Stimulated activated CD8-positive, alpha-beta memory T cell treated with anti-CD3 and anti-CD28 coated beads, Interleukin-7, amount 100 ng/mL, for 48 hours (primary cell): ENCODE measurements at places on chromosomes 11 and 22.

GRCh38 chr22:43313244-43313889, 29.8 kb downstream of the SCUBE1 start:
- no peak for DNase-seq

- no peak for DNase-seq
Measured at GRCh38 chr11:94968334-94968958, 4.9 kb downstream of the CWC15 start.

DNA sequence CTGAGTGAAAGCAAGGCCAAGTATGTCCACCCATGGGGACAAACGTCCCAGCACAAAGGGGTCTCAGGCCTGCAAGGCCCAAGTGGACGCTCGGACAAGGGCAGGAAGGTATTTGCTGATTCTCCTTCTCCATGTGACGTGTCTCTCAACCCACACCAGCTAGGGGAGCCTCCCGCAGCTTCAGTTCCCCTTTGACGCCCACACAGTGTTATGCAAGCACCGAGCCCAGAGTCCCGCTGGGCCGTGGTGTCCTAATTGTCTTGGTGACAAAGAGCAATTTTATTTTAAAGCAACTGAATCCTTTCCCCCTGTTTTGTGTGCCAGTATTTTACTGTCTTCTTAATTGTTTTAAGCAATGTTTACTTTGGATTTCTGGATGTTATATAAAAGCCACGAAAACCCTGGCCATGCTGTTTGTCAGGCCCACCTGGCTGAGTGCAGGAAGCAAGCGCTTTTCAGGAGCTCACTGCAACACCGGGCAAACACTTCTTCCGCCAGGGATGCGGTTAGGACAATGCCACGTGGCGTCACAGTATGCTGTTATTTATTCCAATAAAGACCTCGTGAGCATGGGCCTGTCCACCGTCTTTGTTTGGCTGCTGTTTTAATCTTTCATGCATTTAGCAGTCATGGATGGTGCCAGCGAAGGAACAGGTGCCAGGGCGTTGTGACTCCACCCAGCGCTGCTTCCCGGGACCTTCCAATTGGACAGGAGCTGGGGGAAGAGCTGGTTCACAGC, 8.2 kb upstream of the PARVG start:
- no peak for DNase-seq

DNA sequence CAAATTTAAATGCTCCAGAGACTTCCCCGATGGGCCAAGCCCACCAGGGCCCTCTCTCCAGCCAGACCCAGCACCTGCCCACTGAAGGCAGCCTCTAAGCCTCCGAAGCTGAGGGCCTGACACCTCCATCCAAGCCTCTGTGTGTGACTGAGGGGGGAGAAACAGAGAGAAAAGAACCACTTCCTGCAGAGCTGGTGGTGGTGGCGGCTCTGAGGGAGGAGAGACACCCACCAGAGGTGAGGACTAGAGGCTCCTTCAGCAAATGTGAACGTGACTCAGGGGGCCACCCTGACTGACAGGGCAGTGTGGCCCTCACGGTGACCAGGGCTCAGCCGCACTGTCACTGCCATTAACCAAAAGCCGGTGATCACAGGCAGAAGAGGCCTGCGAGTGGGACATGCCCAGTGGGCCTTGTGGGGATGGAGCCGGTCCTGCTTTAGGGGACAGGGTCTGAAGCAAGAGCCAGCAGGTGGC, 31.0 kb upstream of the CD5 start:
- no peak for DNase-seq

DNA sequence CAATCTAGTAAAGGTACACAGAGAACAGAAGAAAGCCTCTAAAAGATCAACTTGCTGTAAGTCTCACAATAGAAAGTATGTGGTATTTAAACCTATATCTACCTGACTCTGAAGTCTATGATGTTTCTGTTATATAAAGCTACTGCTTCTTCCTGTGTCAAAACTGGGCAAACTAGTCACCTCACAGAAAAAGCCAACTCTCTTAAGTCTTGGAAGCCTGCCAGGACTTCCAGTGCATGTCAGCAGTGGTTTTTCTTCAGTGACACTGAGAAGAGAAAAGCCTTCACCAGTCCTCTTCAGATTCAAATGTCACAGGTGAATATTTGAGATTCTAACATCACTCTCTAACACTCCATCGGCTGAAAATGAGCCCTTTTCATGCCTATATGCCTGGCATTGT, 808.0 kb downstream of the DLG2 start:
- DNase-seq, result no peak

- no peak for DNase-seq
Measured at GRCh38 chr11:22466351-22466750, 128.2 kb downstream of the SLC17A6 start.

- no peak for DNase-seq
Measured at GRCh38 chr22:40199852-40200251, 22.1 kb downstream of the TNRC6B start.

- no peak for DNase-seq
Measured at GRCh38 chr11:73414977-73415651, 38.9 kb downstream of the RELT start.

DNA sequence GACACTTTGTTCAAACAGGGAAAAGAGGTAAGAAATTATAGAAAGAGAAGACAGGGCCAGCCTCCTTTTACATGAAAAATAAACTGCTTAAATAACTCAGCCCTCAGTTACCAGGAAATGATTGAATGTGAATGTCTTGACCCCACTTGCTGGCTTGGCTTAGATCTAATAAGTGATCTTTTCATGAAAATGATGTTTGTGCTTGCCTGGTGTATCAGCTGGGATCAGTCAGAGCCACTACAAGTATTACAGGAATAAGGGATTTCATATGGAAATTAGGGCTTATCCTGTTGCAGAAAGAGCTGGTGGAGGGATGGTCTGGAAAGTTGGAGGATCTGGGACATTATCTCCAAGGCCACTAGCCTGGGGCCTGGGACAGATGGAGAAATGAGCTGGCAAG, 51.8 kb downstream of the COMMD9 start:
- no peak for DNase-seq

DNA sequence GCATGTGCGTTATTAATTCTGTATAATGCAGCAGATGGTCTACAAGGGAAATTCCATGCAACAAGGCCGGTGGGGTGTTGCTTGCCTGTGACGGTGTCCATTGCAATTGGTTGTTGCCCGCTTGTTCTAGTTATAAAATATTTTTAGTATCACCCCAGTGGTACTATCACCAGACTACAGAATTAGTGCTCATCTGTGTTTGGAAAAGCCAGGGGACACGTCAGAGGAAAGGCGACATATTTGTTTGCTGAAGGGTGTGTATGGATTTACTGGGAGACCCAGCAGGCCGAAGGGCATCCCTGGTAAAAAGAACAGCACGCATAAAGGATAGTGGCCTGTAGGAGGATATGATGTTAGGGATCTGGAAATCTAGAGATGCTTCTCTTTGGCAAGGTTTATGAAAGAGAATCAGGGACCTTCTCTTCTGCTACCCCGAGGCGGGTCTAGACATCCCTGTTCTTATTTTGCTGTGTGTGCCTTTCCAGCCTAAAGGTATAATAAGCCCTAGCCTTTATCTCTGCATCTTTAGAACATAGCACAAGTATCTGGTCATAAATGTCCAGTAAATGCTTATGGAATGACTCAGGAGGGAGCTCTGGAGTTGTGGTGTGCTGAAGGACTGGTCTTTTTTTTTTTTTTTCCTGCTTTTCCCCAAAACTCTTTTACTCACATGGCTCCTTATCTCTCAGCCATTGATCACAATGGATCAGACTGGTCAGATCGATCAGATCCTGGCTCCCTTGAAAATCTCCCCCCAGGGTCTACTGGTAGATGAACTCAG, 90.9 kb downstream of the LDLRAD3 start:
- no peak for DNase-seq

GRCh38 chr22:37105154-37105553, 4.4 kb downstream of the TMPRSS6 start:
- no peak for DNase-seq

- no peak for DNase-seq
Measured at GRCh38 chr11:16610738-16611388, 127.6 kb upstream of the C11orf58 start.
